ENCODE measurements at places on chromosomes 7 and 10.

DNA sequence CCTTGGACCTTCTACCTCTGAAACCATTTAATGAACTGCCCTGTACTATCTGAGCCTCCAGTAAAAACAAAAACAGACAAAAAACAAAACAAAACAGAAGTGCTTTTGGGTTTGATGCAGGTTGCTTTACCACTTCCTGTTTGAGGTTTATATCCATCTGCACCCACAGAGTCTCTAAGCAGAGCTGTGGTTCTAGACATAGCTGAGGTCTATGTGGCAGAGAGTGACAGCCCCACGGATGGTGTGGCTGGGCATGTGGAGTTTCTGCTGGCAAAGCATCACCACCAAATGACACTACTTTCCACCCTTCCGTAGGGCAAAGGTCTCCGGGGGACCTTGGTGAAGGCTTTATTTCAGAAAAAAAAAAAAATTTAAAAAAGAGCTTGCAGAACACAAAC lies 754.2 kb downstream of the GRID1 start:
- H3K27ac ChIP-seq, result no peak overlapping the region
- no peak overlapping the region for H3K4me3 ChIP-seq
- no peaks in the 10 kb centered on the region for H3K36me3 ChIP-seq
- no peaks in the 10 kb centered on the region for H3K4me1 ChIP-seq
- no peaks in the 10 kb centered on the region for H3K27me3 ChIP-seq

GRCh38 chr7:14752301-14752700 lies 150.2 kb downstream of the DGKB start:
- no peak for DNase-seq
- H3K36me3 ChIP-seq, result no peaks in the 10 kb centered on the region
- H3K4me3 ChIP-seq, result no peak overlapping the region

DNA sequence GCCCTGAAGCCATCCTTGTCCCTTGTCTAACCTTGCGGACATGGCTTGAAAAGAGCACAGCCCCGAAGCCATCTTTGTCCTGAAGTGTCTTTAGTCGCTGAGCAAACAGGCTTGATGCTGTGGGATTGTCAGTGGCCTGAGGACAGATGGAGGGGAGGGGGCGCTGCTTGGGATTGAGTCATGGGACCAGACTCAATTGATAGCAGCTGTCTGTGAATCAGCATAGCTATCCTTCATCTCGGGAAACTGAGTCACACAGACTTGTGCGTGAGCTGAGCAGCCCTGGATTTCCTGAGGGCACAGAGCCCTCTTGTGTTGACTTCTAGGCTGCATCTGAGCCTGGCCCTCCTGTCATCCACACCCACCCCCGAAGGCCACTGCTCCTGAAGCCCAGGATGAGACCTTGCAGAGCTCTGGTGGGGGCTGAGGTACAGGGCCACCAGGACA lies 14.4 kb downstream of the MYO1G start:
- no peak overlapping the region for H3K4me3 ChIP-seq
- peak; percentile 57 for DNase-seq
- no peak overlapping the region for H3K27ac ChIP-seq
- H3K27me3 ChIP-seq, result peaks cover 4% of the 10 kb centered on the region
- no peaks in the 10 kb centered on the region for H3K4me1 ChIP-seq

- no peak for DNase-seq
- no peaks in the 10 kb centered on the region for H3K36me3 ChIP-seq
- no peaks in the 10 kb centered on the region for H3K4me1 ChIP-seq
These were observed 39.2 kb downstream of the GNAT3 start for GRCh38 chr7:80472491-80473200.

- no peak overlapping the region for H3K4me3 ChIP-seq
- DNase-seq, result no peak
- no peaks in the 10 kb centered on the region for H3K4me1 ChIP-seq
- no peak overlapping the region for H3K27ac ChIP-seq
- no peaks in the 10 kb centered on the region for H3K36me3 ChIP-seq
These were observed 454.7 kb upstream of the FOXK1 start for GRCh38 chr7:4227105-4228010.

- no peak for DNase-seq
- H3K4me1 ChIP-seq, result peaks cover 3% of the 10 kb centered on the region
- no peak overlapping the region for H3K27ac ChIP-seq
- H3K4me3 ChIP-seq, result no peak overlapping the region
These were observed 109.8 kb upstream of the WDR11 start for GRCh38 chr10:120741396-120741795.

All from mesendoderm (in vitro differentiated cells).